ENCODE measurements at places on chromosomes 11 and 22.

DNA sequence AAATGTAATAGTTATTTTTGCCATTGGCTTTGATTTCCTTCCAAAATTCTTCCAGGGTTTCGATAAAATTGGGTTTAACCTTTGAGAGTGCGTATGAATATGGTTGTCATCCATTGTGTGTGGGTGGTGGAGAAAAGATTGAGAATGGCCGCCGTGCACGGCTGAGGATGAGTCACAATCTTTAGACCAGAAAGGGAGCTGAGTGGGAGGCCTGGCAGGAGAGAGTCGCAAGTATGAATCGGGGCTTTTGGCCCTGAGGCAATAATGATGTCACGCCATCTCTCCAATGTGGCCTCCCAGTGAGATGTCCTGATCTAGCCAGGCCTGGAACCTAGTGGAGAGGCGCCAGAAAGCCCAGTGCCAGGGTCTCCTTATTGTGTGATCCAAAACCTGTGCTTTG lies 33.1 kb upstream of the SMPD1 start:
- DNase-seq, result no peak

DNA sequence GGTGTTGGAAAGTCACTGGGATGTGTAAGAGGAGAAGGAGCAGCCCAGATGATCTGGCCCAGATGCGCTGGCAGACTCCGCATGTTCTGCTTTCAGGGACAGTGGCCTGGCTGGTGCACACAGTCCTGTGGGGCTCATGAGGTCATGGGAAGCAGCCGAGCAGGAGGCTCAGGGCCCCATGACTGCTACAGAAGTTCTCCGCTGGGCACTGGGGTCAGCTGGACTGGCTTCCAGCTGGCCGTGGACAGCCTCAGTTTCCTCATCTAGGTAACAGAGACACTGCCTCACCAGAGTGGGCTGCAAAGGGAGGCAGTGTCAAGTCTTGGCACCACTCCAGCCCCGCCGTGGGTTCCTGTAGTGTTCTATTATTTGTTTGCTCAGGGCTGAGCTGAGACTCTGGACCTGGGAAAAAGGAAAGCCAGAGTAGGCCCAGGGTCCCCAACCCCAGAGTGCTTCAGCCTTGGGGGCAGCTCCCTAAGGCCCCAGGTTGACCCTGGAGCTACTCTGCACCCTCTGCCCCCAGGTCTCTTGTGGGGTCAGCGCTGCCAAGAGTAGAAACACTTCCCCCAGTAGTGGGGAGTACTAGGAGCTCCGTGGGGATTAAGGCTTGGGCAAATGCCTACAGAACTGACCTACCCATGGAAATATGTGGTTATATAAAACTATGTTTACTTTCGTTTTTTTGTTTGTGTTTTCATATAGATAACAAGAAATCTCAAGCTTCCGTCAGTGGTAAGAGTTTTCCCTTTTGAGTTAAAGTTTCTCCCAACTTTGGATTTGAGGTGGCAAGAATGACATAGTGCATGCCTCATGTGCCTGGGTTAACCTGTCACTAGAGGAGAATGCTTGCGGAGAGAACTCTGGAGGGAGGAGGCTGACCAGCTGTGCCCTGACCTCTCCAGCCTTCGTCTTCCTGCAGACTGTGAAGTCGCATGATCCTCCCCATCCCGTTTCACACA lies 45.3 kb downstream of the MED15 start:
- DNase-seq, result no peak

DNA sequence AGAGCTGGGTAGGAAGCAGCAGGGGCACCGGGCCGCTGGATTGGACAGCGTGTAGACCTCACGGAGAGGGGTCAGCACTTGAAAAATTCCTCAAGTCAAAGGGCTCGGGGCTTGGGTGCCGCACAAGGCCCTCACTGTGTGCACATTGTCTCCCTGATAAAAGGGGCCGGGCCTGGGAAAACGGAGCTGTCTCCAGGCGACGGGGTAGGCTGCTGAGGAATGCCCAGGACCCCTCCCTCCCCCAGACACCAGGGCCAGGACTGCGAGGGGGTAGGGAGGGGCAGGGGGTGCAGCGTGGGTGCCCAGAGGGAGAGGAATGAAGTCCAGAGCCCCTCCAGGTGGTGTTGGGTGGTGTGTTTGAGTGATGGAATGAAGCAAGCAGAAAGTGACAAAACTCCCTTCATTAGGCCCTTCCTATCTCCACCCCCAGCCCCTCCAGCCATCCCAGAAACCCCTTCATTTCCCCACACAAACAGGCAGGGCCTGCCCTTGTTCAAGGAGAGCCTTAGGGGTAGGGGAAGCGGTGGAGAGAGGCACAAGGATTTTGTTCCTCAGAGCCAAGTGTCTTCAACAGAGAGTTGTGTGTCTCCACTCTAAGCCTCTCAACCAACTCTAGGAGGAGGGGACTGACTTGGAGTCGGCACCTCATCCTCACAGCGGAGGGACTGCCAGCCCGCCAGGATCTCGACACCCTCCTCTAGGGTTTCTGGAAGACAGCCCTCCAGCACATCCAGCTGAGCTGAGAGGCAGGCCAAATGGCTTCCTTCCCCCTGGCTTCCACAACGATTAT lies 63.9 kb downstream of the SYN3 start:
- no peak for DNase-seq

DNA sequence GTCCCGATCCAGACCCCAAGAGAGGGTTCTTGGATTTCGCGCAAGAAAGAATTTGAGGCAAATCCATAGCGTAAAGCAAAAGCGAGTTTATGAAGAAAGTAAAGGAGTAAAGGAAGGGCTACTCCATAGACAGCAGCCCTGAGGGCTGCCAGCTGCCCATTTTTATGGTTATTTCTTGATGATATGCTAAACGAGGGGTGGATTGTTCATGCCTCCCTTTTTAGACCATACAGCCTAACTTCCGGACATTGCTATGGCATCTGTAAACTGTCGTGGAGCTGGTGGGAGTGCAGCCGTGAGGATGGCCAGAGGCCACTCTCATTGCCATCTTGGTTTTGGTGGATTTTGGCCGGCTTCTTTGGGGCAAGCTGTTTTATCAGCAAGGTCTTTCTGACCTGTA lies 19.4 kb upstream of the SHANK3 start:
- DNase-seq, result no peak

DNA sequence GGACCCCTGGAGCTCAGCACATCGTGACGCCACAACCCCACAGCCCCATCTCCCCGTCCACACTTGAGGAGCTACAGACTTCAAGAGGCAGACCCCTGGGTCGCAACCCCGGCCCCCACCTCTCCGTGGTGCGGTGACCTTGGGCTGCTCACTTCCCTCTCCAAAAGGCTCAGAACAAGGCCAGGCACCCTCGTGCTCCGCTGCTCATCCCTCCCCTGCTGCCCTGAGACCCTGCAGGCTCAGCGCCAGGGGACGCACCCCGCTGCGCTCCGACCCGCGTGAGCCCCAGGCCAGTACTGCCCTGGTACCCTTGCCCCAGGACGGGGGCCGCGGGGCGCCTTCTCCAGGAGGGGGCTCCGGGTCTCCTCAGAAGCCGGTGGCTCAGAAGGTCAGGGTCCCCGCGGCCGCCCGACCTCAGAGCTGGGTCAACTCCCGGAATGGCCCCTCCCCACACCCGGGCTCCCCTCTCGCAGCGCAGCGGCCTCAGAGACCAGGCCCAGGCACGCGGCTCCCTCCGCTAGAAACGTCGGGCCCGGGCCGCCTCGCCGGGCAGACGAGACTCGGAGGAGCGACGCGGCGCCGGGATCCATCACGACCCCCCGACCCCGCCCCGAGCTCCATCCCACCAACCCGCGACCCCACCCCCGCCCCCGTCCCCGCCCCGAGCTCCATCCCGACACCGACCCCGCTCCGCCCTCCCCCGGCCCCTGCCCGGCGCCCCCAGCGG lies 563 bp downstream of the GATD1 start:
- DNase-seq, result no peak

DNA sequence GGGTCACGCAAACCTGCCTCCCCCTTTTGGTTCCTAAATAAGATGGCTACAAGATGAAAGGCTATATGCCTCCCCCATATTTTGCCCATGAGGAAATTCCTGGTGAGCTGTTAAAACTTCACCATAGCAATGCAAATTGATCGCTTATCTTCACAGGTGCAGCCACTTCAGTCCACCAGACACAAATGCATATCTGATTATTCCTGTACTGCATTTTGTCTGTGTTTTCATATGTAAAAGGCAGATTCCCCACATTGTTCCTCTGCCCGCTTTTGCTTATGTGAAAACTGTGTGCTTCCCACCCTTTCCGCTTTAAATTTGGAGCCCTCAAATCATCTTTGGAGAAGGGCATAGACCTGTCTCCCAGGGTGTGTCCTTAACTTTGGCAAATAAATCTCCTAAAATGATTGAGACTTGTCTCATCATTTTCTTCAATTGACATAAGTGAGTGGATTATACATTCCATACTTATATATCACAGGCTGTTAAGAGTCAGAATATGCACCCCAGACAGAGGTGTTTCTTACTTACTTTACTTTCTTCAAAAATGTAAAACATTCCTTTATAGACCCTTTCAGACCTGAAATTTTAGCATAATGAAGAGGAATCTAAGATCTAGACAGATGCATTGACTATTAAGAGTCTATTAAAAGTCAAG lies 116.4 kb downstream of the CASP12 start:
- DNase-seq, result no peak

DNA sequence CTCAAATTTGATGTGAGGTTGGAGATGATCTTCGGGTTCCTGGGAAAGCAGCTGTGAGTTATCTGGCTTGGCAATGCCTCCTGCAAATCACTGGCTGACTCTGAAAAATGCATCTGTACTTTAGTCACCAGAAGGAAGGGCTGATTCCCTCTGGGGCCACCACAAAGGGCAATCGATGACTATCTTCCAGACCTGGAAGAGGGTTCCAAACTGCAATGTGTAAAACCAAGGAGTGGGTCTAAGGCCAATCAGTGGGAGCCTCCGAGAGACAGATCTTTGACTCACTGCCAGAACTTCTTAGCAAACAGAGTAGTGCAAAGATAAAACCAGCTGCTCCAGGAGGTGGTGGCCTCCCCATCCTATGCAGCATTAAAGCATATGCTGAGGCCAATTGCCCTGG lies 29.1 kb upstream of the PAK1 start:
- DNase-seq, result no peak

GRCh38 chr11:27161071-27161470 lies 120.5 kb downstream of the BBOX1 start:
- no peak for DNase-seq

DNA sequence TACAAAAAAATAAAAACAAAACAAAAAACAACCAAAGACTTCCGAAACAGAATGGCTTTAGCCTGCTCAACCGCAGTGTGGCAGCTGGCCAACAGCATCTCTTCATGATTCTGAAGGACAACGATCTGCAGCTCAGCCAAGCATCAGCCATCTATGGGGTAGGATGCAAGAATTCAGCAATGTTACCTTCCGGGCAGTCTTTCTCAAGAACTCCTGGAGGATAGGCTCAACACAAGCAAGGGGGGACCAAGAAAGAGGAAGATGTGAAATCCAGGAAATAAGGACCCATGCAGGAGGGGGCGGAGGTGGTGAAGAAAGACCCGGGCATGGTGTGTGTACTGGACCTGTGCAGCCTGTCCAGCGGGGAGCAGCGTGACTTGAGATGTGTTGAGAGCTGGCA lies 3.5 kb upstream of the TSPO start:
- no peak for DNase-seq

DNA sequence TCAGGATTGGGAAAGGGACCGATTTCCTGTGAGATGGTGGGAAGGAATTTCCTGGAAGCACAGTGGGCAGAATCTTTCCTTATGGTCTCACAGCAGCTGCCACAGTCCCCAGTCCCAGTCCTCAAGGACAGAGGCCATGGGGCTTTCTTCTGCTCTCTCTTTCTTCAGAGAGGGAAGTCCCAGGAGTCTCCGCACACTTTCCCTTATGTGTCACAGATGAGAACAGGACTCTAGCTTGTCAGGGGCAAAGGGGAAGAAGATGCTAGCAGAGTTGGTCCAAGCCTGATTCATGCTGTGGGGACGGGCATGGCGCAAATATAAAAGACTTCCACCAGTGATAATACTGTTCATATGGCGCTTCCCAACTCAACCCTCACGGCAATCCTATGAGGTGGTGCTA lies 7.5 kb upstream of the PPFIA1 start:
- no peak for DNase-seq

DNA sequence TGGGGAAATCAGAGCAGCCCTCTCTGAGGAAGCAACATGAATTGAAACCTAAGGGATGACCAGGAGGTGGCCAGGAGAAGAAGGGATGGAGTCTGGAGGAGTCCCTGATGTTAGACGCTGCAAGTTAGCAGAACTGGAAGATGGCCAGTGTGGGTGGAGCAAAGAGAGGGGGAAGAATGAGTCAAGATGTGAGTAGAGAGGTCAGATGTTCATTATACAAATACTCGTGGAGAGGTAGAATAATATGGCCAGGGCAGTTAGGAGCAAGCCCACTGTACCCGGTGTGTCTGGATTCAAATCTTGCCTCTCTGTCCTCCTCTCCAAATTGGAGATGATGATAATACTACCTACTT lies 242.0 kb downstream of the TENM4 start:
- no peak for DNase-seq

DNA sequence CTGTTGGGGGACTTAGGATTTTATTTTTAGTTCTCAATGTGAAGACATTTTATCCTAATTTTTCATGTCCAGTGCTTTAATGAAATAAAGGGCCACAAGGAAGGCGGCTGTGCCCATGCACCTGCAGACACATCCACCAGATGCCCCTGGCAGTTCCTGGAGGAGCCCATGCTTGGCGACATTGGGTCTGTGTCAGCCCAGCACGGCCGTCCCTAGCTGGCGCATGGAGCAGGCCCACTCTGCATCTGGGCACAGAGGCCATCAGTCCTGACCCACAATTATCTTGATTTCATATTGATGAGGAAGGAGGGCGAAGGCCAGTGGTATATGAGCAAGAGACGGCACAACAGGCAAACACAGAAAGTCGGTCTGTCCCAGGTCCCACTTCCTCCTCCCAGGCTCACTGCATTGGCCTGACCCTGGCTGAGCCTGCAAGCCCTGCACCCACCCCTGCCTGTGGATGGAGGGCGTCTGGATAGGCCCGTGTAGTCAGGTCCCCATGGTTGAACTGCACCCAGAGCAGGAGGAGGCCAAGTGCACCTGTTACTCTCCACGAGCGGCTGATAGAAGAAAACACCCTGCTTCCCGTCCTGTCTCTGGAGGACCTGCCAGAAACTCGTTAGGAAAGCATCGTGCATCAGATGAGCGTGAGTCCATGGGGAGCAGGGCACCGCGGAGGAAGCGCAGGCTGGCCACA lies 296.9 kb downstream of the BRD1 start:
- DNase-seq, result no peak

GRCh38 chr22:30266445-30267381 lies at the start of gene OSM:
OSM (minus strand) TSS chr22:30266851; CDS start chr22:30266799, 52 bp downstream.
- DNase-seq, result no peak

- DNase-seq, result no peak
These were observed 76.9 kb downstream of the BCR start for GRCh38 chr22:23256986-23257888.

Measured in COR-L47 (cell line).